BJ (cell line): ENCODE measurements at places on chromosomes 3 and 15.
A peak's percentile ranks its signal among the peaks of the same experiment; 100 is the strongest.

GRCh38 chr3:73423116-73423515 lies 201.6 kb downstream of the PDZRN3 start:
- no peak for DNase-seq

GRCh38 chr15:33489335-33489734 lies 178.6 kb downstream of the RYR3 start:
- DNase-seq, result no peak

DNA sequence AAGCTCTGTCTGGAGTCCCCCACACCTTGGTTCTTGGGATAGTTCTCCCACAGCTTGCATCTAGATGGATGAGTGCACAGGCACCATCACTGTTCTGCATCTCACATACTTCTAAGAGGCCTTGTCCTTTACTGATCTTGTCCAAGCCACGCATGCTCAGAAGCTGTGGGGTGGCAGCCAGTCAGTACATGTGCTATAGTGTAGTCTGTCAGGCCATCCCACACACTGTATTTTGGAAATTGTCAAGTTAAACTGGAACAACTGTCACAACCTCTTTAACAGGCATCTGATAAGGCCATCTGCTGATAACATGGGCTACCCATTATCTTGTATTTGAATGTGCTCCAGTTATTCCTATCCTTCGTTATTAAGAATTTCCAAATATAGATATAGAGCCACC lies 296.5 kb upstream of the AZI2 start:
- DNase-seq, result no peak

DNA sequence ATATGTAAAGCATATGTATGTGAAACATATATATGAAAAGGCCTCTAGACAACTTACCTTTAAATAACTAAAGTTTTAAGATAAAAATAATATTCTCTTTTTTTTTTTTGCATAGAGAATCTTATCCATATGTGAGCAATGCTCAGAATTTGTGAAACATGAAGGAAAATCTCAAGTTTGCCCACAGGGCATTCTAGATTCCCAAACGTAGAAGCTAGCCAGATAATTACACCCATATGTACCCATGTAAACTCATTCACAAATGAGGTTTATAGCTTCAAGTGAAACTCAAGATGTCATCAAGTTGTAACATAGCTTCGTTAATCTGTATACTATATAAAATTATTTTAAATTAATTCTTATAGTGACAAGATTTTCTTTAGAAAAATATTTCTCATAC lies 537.3 kb upstream of the NR2F2 start:
- peak; percentile 26 for DNase-seq

- DNase-seq, result peak; percentile 26
Measured at GRCh38 chr3:87076946-87077345, 86.0 kb upstream of the VGLL3 start.

DNA sequence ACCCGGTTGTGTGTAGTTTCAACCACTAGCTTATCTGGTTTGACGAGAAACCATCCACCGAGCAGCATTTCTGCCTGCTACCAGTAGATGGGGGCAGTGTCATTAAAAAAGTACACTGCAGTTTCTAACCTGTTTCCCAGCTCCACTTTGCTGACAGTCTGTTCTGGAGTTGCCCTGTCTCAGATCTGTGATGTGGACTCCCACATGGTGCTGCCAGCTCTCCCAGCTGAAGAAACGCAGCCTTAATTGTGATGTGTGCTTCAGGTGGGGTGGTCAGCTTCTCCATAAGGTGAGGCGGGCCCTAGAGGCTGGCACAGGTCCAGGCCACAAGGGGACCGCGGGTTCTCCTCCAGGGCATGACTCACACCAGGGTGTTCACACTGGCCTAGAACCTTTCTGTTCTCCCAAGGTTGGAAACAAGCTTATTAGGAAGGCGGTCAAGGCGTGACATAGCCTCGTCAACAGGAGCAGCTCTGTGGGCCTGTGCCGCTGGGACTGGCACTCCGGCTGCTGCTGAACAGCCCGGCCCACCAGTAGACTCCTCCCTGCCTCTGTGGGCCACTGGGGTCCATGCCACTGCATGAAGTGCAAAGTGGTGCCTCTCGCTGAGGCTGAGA lies 2.9 kb upstream of the FAM43A start:
- DNase-seq, result no peak

- no peak for DNase-seq
Measured at GRCh38 chr3:123126031-123126430, 59.2 kb downstream of the PDIA5 start.

GRCh38 chr3:27326629-27327545 lies 42.3 kb downstream of the NEK10 start:
- peak; percentile 85 for DNase-seq

GRCh38 chr3:139312959-139313358 lies 30.9 kb upstream of the MRPS22 start:
- no peak for DNase-seq

DNA sequence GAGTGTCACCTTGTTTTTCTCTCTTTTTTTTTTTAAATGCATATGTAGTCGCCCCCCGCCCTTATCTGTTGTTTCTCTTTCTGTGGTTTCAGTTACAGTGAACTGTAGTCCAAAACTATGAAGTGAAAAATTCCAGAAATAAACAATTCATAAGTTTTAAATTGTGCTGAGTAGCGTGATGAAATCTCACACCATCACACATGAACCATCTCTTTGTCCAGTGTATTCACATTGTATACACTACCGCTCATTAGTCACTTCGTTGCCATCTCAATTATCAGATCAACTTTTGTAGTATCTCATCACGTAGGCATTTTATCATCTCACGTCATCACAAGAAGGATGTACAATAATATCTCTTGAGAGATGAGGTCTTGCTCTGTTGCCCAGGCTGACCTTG lies 62.5 kb upstream of the MLF1 start:
- no peak for DNase-seq

GRCh38 chr15:25464784-25465183 lies 26.0 kb upstream of the UBE3A start:
- DNase-seq, result no peak

- no peak for DNase-seq
Measured at GRCh38 chr15:43516801-43517353, 531 bp upstream of the MAP1A start.

GRCh38 chr3:66355997-66356396 lies 135.2 kb downstream of the SLC25A26 start:
- DNase-seq, result no peak

GRCh38 chr3:171876680-171877147 lies 33.6 kb downstream of the TMEM212 start:
- DNase-seq, result peak; percentile 96

GRCh38 chr3:115148142-115148790 lies 1.2 kb upstream of the ZBTB20 start:
- DNase-seq, result no peak

- DNase-seq, result no peak
Measured at GRCh38 chr15:83036253-83036652, 24.8 kb upstream of the C15orf40 start.

DNA sequence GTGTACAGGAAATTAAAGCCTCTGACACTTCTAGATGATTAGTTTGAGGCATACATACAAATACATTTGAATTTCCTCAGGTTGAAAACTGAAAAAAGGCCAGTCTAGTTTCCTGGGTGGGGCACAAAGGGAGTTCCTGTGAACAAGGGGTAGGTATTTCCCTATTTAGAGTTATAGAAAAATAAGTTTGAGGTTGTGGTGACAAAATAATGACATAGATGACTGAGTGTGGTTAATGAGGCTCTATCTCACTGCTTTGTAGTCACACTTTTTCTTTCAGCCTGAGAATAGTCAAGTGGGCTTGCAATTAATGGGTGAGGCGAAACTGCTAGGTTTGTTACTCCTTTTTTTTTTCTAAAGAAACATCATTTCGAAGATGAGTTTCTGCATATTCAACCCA lies 4.3 kb downstream of the SLCO3A1 start:
- no peak for DNase-seq

GRCh38 chr3:158977497-158977896 lies 175.6 kb downstream of the MFSD1 start:
- no peak for DNase-seq

DNA sequence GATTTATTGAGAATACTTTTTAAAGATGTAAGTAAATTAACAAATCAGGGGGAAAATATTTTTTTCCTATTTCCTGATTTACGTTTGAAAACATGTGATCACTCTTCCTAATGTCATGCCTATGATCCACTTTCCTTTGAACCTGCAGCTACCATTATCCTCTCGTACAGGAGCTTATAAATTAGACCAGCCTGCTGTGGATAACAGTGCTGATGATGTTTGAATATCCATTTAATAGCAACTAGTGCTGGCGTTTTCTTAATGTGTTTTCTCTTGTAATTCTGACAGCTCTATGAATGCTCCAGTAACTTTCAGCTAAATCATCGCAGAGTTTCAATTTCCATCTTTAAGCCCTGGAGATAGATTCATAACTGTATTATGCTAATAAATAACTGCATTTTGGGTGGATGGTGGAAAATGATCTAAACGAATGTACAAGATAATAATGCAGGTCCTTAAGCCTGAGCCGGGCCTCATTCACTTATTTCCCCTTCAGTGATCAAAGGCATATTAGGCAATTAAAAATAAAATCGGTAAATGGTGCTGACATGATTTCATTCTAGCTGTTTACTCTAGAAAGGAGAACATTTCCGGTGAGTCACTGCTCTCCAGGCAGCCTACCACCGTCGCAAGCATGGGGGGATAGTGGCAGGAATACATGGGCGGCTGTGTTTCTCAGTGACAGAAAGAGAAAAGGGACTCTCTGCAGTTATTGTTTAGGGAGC lies 58.5 kb upstream of the SLC24A5 start:
- no peak for DNase-seq

GRCh38 chr3:108301695-108302404 lies 5.5 kb downstream of the HHLA2 start:
- no peak for DNase-seq
